HCEC 1CT (cell line): ENCODE measurements at places on chromosomes 13 and 19.

DNA sequence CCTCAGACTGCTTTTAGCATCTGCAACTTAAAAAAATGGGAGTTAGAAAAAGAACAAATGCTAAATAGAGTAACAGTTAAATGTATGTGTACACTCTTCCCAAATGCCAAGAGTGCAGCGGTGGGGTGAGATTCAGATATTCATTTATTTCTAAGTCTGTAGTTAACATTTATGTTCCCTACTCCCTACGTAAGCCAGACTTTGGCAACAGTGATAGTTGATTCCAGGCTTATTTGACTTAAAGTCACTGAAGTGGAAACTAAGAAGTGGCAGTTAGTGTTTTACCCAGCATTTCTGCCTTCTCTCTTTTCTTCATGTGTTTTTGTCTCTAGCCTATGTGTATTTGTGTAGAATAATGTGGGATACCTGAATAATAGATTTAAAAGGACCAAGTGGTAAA is 4.5 kb downstream of the MIR17HG start:
- DNase-seq, result no peak

DNA sequence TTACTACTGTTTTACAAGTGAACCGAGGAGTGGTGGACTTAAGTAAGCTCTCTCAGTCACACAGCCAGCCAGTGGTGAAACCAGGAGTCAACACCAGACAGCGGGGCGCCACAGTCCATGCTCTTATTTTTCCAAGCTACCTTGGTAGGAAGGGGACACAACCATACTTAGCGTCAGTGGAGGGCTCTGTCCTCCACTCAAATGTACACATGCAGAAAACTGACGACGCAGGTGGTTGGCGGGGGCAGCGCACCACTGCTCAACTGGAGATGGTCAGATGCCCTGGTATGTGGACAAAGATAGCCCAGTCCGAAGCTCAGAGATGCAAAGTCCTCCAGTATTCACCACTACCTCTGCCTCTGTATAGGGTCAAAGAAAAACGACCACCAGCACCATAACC is 1.1 kb downstream of the ZNF667 start:
- DNase-seq, result no peak

- DNase-seq, result no peak
Observed at GRCh38 chr19:41670755-41671154, 17.3 kb downstream of the CEACAM7 start.

DNA sequence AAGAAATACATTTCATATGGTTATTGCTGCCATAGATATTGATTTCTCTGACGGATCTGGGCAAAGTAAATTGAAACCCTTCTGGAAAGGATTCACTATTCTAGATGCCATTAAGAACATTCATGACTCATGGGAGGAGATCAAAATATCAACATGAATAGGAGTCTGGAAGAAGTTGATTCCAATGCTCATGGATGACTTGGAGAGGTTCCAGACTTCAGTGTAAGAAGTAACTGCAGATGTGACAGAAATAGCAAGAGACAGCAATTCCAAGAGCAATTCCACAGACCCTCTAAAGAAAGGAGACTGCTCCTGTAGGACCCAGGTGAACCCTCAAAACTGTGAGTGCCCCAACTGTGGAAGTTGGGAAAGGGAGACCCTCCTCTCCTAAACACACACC is 30.9 kb upstream of the KCTD12 start:
- no peak for DNase-seq

DNA sequence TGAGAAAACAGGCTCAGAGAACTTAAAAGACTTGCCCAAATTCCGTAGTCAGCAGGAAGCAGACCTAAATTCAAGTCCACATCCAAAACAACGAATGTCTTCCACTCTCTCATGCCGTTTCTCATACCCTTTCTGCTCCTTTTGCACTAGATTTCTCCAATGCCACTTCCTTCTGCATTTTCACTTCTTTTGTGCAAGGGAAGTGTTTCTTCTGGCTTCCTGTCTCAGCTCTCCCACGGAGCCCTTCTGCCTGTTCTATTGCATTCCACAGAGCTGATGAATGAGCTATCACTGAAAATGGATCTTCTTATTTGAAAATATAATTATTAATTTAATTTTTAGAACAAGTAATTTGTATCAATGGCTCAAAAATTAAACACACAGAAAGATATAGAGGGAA is 56.1 kb upstream of the STK24 start:
- no peak for DNase-seq

GRCh38 chr13:114132419-114133121 is at the start of gene RASA3:
TSS of gene RASA3 (minus strand) at chr13:114132623. CDS start at chr13:114132489, 134 bp downstream.
- peak; percentile 77 for DNase-seq
